A549 treated with CORT108297 at 1 μM for 4 hours (cell line): ENCODE measurements at places on chromosomes 6 and 20. TPM values are rescaled to one million over a fixed set of nuclear protein-coding genes. Genes with fewer than 3 reads are reported as not detected.

The BEND6 gene
- 0.85 to 1.4 TPM (median 0.98 TPM) in 5 replicates for total RNA-seq

The DYNLT2 gene
- total RNA-seq = 0.55 to 0.79 TPM (median 0.66 TPM) in 5 replicates

The STK35 gene
- total RNA-seq = 11.2 to 13.3 TPM (median 12.6 TPM) in 5 replicates

The RIPPLY2 gene
- total RNA-seq = 0.17 to 0.65 TPM (median 0.50 TPM) in 5 replicates

The PTCRA gene
- not detected in 5 replicates for total RNA-seq

The PLAGL2 gene
- 11.4 to 12.9 TPM (median 12.6 TPM) in 5 replicates for total RNA-seq

The PRKN gene
- total RNA-seq = 0.02 to 0.47 TPM (median 0.12 TPM) in 4 of 5 replicates, not detected in the other

The NKX2-2 gene
- total RNA-seq = not detected in 5 replicates

The OXT gene
- not detected in 5 replicates for total RNA-seq

The FNDC11 gene
- total RNA-seq = 0.13 to 0.38 TPM (median 0.17 TPM) in 5 replicates

The BMP5 gene
- 0.01 to 0.05 TPM in 2 of 5 replicates, not detected in the others for total RNA-seq

The PM20D2 gene
- 10.0 to 15.1 TPM (median 13.7 TPM) in 5 replicates for total RNA-seq

The WFDC10B gene
- not detected in 5 replicates for total RNA-seq

The DEF6 gene
- 0.03 to 0.07 TPM (median 0.06 TPM) in 3 of 5 replicates, not detected in the others for total RNA-seq
